ENCODE measurements at places on chromosomes 7 and 10. TPM values are rescaled to one million over a fixed set of nuclear protein-coding genes. Genes with fewer than 3 reads are reported as not detected.

DNA sequence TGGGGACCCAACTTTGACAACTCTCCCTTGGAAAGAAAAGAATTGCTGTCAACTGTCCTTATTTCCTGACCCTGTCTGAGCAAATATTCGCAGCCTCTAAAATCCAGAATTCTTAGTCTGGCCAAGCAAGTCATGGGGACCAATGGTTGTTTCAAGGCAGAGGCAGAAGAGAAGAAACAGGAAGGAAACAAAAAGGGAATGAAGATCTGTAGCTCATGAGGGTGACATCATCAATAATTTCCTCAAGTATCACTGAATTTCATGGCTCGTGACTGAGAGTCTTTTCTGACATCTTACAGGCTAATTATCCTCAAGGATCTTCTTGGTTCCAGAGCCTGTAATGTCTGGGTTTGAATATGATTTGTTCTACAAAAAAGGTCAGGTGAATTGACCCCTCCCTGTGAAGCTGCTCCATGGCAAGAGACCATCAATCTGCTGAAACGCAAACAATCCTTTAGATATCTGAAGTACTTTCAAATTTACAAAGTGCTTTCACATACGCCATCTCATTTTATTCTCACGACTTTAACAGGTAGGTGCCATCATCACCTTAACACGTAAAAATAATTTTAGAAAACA, 5.8 kb downstream of the CDK6 start:
- no peak overlapping the region for H3K27ac ChIP-seq
- no peak for DNase-seq
- no peaks in the 10 kb centered on the region for H3K36me3 ChIP-seq

GRCh38 chr7:40915071-40915470, 780.3 kb downstream of the SUGCT start:
- no peak overlapping the region for H3K27ac ChIP-seq
- no peak overlapping the region for H3K4me3 ChIP-seq
- no peaks in the 10 kb centered on the region for H3K27me3 ChIP-seq
- H3K4me1 ChIP-seq = no peaks in the 10 kb centered on the region
- no peaks in the 10 kb centered on the region for H3K36me3 ChIP-seq

DNA sequence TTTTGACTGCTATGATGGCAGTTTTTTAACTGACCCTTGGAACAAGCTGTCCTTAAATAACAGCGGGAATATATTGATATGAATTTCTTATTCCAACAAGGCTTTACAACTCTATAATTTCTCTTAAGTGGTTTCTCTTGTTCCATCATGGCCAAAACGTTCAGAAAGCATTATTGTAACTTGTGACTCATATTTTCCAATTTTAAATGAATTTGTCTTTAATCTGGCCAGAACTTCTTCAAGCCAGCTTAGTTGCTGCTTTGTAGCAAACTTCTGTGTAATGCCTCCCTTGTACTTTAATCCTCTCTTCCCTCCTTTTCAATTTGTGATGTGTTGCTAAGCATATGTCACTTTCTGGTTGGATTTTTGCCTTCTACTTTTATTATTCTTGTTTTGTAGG, 271.9 kb downstream of the KIF20B start:
- no peak overlapping the region for H3K4me3 ChIP-seq
- no peaks in the 10 kb centered on the region for H3K4me1 ChIP-seq
- no peak overlapping the region for H3K27ac ChIP-seq

DNA sequence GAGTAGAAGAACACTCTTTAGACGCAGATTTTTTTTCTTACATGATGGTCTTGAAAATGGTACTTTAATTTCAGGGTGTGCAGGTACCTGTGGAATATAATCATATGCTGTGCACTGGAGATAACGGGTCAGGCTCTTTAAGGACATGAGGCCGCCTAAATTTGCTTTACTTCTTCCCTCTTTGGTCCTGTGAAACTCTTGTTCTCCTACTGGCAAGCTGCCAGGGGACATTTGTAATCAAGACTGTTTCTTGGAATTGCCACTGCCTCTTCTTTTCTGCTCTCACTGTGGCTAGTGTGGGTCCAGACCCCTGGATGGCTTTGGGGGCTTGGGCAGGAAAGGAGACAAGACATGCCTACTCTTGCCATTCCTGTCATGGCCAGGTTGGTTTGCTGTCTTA, 146.0 kb downstream of the SND1 start:
- H3K27ac ChIP-seq = no peak overlapping the region
- H3K4me3 ChIP-seq = no peak overlapping the region
- peaks cover 19% of the 10 kb centered on the region for H3K4me1 ChIP-seq
- no peaks in the 10 kb centered on the region for H3K27me3 ChIP-seq
- no peak for DNase-seq

Gene OR6B1
- total RNA-seq = not detected

Gene IDI1
- 49.5 TPM for total RNA-seq

DNA sequence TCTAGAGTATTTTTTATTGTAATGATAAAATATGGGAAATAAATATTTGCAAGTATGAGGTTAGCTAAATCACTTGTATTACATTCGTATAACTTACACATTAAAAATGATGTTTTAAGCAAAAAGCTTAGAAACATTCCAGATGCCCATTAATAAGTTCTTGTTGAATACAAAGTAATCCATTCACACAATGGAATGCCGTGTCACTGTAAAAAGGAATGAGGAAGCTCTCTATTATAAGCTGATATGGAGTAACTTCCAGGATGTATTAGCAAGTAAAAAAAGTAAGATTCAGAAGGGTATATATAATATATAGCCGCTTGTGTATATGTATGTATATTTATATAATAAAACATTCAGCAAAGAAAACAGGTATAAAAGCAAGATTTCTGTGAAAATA, 412.8 kb upstream of the MTPN start:
- no peak for DNase-seq
- no peaks in the 10 kb centered on the region for H3K27me3 ChIP-seq
- H3K4me1 ChIP-seq = no peaks in the 10 kb centered on the region
- H3K27ac ChIP-seq = no peak overlapping the region

Gene STARD3NL
- 49.8 TPM for total RNA-seq

DNA sequence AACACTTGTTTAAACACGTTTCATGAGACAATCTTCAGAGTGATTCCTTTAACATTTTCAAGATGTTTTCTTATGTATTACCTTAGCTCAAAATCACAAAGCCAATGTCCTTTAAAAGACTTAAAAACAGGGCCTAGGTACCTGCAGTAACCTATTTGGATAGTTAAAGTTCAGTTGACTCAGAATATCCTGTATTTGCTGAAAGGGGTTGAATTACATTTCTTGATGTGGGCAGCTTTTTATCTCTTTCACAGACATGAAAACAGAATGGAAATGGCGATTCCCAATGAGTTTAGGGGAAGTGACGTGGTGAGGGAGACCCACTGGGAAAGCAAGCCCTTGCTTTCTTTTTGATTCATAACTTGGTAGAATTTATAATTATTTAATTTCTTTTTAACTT, 324.4 kb upstream of the AOAH start:
- no peak overlapping the region for H3K4me3 ChIP-seq
- no peaks in the 10 kb centered on the region for H3K4me1 ChIP-seq
- DNase-seq = no peak
- H3K36me3 ChIP-seq = no peaks in the 10 kb centered on the region

Gene NUDT5
- total RNA-seq = 43.3 TPM

DNA sequence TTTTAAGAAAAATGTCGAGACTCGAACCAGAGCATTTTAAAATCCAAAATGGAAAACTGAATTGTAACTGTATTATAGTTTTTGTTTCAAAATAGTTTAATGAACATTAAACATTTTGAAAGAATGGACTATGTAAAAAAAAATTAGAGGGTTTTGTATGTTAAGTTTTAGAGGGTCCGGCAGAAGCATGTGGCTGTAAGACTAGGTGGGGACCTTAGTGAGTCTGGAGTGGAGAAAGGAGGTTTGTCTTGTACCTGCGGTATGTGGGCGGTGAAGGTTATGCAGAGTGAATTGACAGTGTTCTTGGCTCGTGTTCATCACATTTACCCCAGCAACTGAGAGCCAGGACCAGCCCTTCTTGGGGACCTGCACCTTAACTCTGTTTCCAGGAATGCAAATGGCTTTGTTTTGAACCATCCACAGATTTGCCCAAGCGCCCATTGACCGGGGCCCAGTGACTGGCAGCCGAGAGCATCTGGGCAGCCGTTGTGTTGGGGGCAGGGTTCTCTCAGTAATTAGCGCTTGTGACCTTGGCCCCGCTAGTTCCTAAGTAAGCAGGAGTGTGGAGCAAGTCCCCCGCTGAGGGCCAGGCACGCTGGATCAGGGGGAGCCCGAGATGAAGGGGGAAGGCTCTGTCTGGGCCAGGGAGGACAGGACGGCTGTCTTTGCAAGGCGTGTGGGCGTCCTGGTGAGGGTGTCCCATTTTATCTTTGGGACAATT, 1.4 kb upstream of the KLF6 start:
- peaks cover 8% of the 10 kb centered on the region for H3K36me3 ChIP-seq
- H3K27me3 ChIP-seq = no peaks in the 10 kb centered on the region
- H3K27ac ChIP-seq = peak overlapping the region; percentile 100

DNA sequence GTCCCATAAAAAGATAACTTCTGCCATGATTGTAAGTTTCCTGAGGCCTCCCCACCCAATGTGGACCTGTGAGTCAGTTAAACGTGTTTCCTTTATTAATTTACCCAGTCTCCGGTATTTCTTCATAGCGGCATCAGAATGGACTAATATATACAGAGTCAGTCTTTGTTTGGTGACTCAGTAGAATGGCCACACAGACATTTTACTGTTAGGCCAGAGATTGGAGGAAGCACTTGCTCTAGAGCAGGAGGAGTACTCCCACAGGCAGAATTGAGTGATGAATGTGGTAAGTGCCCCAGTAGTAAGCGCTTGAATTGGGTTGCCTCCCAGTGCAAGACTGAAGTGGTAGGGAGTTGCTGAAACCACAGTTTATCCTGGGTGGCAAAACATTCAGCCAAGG, 149.5 kb upstream of the SMIM30 start:
- no peaks in the 10 kb centered on the region for H3K27me3 ChIP-seq
- no peak overlapping the region for H3K27ac ChIP-seq
- no peak overlapping the region for H3K4me3 ChIP-seq
- H3K4me1 ChIP-seq = no peaks in the 10 kb centered on the region
- DNase-seq = no peak

- DNase-seq = peak; percentile 85
- peak overlapping the region; percentile 51 for H3K27ac ChIP-seq
- H3K27me3 ChIP-seq = no peaks in the 10 kb centered on the region
- peaks cover 13% of the 10 kb centered on the region for H3K4me1 ChIP-seq
These were observed 2.1 kb downstream of the PCOLCE start for GRCh38 chr7:100604028-100604975.

- peaks cover 93% of the 10 kb centered on the region for H3K4me1 ChIP-seq
- DNase-seq = no peak
- H3K27me3 ChIP-seq = no peaks in the 10 kb centered on the region
- peak overlapping the region; percentile 82 for H3K27ac ChIP-seq
- no peak overlapping the region for H3K4me3 ChIP-seq
- no peaks in the 10 kb centered on the region for H3K36me3 ChIP-seq
These were observed 51.4 kb downstream of the INPP5A start for GRCh38 chr10:132589015-132589414.

Gene DEPP1
- 108 TPM for total RNA-seq

Gene PRLHR
- not detected for total RNA-seq

- no peaks in the 10 kb centered on the region for H3K27me3 ChIP-seq
- no peaks in the 10 kb centered on the region for H3K36me3 ChIP-seq
- H3K4me3 ChIP-seq = no peak overlapping the region
- DNase-seq = no peak
These were observed 75.4 kb downstream of the CALD1 start for GRCh38 chr7:134854816-134855215.

GRCh38 chr7:47320296-47320695, 261.6 kb downstream of the TNS3 start:
- H3K27ac ChIP-seq = no peak overlapping the region
- no peak overlapping the region for H3K4me3 ChIP-seq
- H3K4me1 ChIP-seq = no peaks in the 10 kb centered on the region
- H3K27me3 ChIP-seq = no peaks in the 10 kb centered on the region
- peaks cover 35% of the 10 kb centered on the region for H3K36me3 ChIP-seq

DNA sequence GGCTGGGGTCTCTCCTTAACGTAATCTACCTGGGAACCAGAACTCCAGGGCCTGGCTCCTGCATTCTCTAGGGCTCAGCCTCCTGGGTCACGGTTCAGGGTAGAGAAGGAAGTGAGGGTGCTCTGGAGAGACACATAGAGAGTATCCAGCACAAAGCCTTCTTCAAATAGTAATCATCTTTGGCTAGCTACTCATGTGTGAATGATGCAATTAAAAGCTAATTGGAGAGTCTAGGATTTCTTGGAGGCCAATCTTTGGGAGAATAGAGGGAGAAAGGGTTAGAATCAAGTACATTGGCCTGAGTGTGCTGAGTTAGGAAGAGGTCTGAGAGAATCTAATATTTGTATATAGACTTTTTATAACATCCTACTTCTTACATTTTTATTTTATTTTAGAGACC, 24.0 kb upstream of the MALRD1 start:
- H3K4me3 ChIP-seq = no peak overlapping the region
- no peaks in the 10 kb centered on the region for H3K36me3 ChIP-seq
- H3K27me3 ChIP-seq = no peaks in the 10 kb centered on the region
- H3K27ac ChIP-seq = no peak overlapping the region
- DNase-seq = no peak

DNA sequence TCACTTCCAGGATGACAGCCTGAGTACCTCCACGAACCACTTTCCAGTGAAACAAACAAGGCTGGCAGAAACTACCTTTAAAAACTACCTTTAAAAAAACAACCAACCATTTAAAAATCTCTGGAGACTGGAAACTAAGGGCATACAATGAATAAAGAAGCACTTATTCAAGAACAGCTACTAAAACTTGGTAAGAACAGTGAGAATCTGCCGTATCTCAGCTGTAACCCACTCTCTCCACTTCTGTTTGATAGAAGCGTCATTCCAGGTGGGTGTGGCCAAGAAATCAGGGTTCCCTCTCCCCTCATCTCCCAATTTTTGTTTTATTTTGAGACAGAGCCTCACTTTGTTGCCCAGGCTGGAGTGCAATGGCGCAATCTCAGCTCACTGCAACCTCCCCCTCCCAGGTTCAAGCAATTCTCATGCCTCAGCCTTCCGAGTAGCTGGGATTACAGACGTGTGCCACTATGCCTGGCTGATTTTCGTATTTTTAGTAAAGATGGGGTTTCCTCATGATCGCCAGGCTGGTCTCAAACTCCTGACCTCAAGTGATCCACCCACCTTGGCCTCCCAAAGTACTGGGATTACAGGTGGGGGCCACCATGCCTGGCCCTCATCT, 158.8 kb upstream of the CHST15 start:
- no peaks in the 10 kb centered on the region for H3K36me3 ChIP-seq
- H3K4me1 ChIP-seq = peaks cover 5% of the 10 kb centered on the region
- no peaks in the 10 kb centered on the region for H3K27me3 ChIP-seq
- no peak overlapping the region for H3K27ac ChIP-seq
- H3K4me3 ChIP-seq = no peak overlapping the region
- DNase-seq = no peak

Gene ADGRA1
- total RNA-seq = 0.38 TPM

Gene EMX2
- total RNA-seq = not detected

- no peak overlapping the region for H3K27ac ChIP-seq
- H3K4me3 ChIP-seq = no peak overlapping the region
- H3K27me3 ChIP-seq = peaks cover 85% of the 10 kb centered on the region
- H3K36me3 ChIP-seq = no peaks in the 10 kb centered on the region
- H3K4me1 ChIP-seq = peaks cover 41% of the 10 kb centered on the region
- DNase-seq = no peak
These were observed 1.5 kb upstream of the MKX start for GRCh38 chr10:27747096-27747451.

Gene DOCK1
- total RNA-seq = 44.8 TPM

GRCh38 chr7:953547-954327, 743 bp downstream of the ADAP1 start:
- peak overlapping the region; percentile 76 for H3K27ac ChIP-seq
- no peaks in the 10 kb centered on the region for H3K36me3 ChIP-seq
- H3K4me3 ChIP-seq = peak overlapping the region; percentile 67
- peaks cover 18% of the 10 kb centered on the region for H3K4me1 ChIP-seq

- H3K27me3 ChIP-seq = no peaks in the 10 kb centered on the region
- DNase-seq = no peak
- no peaks in the 10 kb centered on the region for H3K36me3 ChIP-seq
- H3K4me1 ChIP-seq = no peaks in the 10 kb centered on the region
- no peak overlapping the region for H3K4me3 ChIP-seq
These were observed 60.1 kb upstream of the FHIP2A start for GRCh38 chr10:114761205-114762193.
